Mammary epithelial cell (primary cell): ENCODE measurements at places on chromosomes 2 and 18. TPM values are rescaled to one million over a fixed set of nuclear protein-coding genes. Genes with fewer than 3 reads are reported as not detected.

CXCR1 gene
- under 0.01 TPM for total RNA-seq

MEP1B gene
- under 0.01 TPM for total RNA-seq

VWA3B gene
- total RNA-seq, result 0.66 and 0.72 TPM in 2 replicates

IL37 gene
- total RNA-seq, result not detected in 2 replicates

KRTCAP3 gene
- 3.0 and 6.5 TPM in 2 replicates for total RNA-seq

TOGARAM2 gene
- not detected in 2 replicates for total RNA-seq

CRYGC gene
- total RNA-seq, result 0.52 TPM in 1 of 2 replicates, not detected in the other

FASTKD1 gene
- 29.5 and 31.1 TPM in 2 replicates for total RNA-seq
